Ecto neural progenitor cell (in vitro differentiated cells): ENCODE measurements at places on chromosomes 2 and 18.

- DNase-seq: no peak
These were observed 70.3 kb downstream of the TGOLN2 start for GRCh38 chr2:85257359-85257969.

DNA sequence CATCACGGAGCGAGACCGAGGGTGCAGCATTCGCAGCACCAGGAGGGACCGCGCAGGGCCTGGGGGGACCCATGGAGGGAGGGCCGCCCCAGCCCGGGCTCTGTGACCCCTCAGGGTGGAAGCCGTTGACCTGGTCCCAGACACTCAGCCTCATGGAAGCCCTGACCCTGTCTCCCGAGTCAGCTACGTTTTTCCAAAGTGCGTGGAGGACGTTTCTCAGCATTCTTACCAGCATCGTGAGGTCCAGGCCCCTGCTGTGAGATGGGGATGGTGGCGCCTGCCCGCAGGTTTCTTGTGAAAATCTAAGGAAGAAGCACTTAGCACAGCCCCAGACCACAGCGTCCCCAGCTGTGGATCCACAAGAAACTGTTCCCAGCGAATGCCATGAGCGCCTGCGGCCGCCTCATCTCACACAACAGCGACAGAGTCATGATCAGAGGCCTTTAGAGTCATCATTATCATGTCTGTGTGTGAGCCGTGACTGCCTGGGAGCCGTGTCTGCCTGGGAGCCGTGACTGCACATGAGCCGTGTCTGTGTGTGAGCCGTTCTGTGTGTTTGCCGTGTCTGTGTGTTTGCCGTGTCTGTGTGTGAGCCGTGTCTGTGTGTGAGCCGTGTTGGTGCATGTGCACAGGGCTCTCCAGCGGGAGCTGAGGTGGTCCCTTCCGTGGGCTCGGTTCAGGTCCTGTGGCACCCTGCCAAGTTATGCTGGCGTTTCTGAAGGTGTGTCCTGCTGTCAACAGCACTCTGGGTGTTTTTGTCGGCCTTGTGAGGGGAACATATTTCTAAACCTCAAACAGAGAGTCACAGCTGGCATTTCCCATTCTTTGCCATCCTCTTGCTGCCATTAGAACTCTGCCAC, 49.2 kb upstream of the KCNG2 start:
- DNase-seq: no peak

DNA sequence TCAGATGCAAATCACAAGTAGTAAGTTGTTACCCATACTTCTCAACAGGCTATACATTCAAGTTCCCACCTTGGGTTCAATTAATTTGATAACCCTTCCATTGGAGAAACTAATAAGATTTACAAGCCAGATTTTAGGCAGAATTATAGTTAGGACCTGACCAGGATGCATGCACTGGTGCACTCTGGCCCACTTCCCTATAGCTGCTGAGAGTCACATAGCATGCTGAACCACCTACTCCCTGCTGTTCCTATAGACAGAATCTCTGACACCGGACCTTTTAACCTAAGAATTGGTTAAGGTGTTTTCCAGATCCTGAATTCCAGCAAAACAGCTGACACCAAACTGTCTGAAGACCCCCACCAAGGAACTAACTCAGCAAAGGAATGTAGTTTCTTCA, 26.2 kb downstream of the FAM210A start:
- DNase-seq: no peak

- no peak for DNase-seq
These were observed 58.9 kb upstream of the KCNG2 start for GRCh38 chr18:79738581-79739439.
